ENCODE measurements at places on chromosomes 4 and X.

DNA sequence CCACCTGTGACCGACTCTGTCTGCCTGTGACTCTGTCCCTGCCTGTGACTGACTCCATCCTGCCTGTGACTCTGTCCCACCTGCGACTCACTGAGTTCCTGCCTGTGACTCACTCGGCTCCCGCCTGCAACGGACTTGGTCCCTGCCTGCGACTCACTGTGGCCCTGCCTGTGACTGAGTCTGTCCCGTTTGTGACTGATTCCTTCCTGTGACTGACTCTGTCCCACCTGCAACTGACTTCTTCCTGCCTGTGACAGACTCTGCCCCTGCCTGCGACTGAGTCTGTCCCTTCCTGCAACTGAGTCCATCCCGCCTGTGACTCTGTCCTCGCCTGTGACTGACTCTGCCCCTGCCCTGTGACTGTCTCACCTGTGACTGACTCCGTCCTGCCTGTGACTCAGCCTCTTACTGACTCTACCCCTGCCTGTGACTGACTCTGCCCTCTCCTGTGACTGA is 9.6 kb upstream of the UVSSA start:
- DNase-seq, result no peak

GRCh38 chr4:139207873-139208403 is 30.9 kb upstream of the ELF2 start:
- no peak for DNase-seq

DNA sequence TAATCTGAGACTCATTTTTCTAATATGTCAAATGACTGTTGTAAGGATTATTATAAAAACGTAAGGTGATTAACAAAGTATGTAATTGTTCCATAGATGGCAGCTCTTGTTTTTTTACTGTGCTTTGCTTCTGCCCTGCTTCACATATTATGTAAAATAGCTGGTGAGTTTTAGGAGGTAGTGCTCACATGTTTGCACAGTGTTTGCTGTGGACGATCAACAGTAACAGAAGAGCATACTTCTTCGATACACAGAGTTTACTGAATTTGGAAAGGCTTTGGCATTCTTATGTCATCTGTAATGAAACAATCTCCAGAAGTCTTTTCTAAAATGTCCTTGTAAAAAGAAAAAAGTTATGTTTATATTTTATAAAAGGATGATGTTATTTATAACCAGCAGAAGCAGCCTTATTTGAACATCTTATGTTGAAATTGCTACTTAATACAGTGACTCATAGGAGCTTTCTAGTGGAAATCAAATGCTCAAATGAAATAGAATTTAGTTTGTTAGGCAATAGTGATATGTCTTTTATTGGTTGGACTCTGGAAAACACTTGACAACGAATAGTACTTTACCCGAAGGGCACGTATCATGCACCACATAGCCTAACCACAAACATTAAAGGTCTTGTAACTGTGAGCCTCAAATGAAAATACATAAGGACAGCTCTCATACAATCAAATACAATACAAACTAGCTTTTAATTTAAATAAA is 1.9 kb upstream of the MTTP start:
- DNase-seq, result no peak

- no peak for DNase-seq
Observed at GRCh38 chr4:120922381-120923206, at the start of gene PRDM5. TSS of gene PRDM5 (minus strand) at chr4:120922726. CDS start at chr4:120922608, 118 bp downstream.
